ENCODE measurements at places on chromosomes 7 and 10.
A peak's percentile ranks its signal among the peaks of the same experiment; 100 is the strongest.

DNA sequence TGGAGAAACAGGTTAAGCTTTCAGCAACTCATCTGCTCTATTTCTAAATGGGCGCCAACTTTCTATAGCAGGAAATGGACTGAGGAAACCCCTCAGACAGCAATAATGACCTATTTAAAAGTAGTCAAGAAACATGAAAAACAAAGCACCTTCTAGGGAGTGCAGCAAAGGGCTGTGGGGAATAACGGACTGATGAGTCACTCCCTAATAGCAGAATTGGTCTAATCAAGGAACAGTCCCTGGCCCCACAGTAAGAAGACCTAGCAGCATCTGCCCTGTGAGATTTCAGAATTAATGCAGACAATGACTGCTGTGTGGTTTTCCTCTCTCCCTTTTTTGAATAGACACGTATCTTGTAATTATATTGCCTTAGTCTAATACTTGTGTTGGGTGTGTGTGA, 602.9 kb downstream of the IPMK start:
- DNase-seq = no peak

- no peak for DNase-seq
These were observed 45.1 kb upstream of the ADAM12 start for GRCh38 chr10:126433351-126433750.

GRCh38 chr10:33093362-33093761, 135.3 kb upstream of the ITGB1 start:
- DNase-seq = no peak

DNA sequence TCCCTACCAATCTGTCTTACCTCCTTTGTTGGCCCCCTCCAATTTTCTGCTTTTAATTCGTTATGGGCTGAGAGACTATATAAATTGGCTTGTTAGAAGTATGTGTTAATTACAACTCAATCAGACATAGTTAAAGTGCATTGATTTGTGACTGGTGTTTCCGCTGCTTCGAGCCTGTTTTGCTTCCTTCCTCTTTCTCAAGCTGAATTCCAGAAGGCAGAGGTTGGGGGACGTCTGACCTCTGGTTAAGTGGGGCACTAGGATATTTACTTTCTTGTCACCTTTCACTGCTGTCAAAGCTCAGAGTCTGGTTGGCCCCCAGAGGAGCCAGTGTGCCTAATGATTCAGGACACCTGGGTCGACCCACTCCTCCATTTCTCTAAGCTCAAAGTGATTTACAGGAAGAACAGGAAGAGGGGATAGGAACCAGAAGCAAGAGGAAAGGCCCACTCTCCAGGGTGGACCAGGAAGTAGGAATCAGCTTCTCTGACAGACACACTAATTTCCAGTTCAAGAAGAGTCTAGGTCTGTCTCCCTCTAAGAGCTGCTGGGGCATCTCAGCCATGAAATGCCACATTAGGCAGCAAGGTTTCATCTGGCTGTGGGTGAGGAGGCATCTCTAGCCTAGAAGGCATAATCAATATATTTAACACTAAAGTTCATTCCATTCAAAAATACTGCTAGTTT, 397.2 kb upstream of the NPVF start:
- DNase-seq = no peak

GRCh38 chr10:11548768-11549099, 62.7 kb downstream of the USP6NL start:
- no peak for DNase-seq

DNA sequence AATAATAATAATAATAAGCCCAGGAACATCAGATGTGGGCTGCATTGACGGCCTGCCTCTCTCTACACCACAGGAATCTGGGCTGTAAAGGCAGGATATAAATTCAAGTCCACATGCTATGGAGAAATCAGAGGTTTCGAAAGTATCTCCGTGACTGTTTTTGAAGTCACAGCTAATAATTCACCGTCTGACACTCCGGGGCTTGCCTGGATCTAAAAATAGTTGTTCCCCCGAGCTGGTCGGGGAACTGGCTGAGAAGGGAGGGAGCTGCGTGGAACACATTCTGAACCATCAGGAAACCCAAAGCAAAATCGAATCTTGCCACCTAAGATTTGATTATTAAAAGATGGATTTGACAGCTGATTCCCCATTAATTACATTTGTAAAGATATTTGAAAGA, 35.4 kb downstream of the KLF6 start:
- no peak for DNase-seq

DNA sequence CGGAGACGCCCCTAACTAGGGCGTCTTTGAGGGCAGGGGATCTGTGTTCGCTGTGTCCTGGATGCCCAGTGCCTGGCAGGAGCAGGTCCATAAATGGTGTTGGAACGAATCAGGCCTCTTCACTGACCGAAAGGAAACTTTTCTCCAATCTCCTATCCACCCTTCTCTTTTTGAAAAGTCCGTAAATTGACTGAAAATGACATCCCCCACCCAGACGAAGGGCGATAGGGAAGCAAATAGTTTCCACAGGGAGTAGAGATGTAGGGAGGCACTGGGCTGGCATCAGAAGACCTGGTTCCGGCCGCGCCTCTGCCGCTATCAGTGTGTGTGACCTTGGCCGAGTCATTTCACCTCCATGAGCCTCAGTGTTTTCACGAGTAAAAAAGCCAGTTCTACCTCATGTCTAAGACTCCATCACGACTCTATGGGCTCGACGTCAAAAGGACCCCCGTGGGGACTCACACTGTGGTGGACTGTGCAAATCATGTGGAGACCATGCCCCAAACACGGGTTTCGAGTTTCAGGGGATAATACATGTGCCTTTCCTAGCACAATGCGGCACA, 497 bp upstream of the RAB11FIP2 start:
- peak; percentile 14 for DNase-seq

DNA sequence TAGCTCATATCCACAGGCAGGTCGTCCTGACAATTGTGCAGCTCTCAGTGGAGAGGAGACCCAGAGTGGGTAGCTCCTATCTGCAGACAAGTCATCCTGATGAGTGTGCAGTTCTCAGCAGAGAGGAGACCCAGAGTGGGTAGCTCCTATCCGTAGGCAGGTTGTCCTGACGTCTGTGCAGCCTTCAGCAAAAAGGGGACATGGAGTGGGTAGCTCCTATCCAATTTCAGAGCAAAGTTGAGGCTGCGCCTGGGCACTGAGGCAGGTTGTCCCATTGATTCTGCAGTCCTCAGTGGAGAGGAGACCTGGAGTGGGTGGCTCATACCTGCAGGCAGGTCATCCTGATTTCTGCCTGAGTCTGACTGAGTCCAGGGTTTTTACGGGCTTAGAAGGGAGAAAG, 111.8 kb downstream of the HPSE2 start:
- no peak for DNase-seq

DNA sequence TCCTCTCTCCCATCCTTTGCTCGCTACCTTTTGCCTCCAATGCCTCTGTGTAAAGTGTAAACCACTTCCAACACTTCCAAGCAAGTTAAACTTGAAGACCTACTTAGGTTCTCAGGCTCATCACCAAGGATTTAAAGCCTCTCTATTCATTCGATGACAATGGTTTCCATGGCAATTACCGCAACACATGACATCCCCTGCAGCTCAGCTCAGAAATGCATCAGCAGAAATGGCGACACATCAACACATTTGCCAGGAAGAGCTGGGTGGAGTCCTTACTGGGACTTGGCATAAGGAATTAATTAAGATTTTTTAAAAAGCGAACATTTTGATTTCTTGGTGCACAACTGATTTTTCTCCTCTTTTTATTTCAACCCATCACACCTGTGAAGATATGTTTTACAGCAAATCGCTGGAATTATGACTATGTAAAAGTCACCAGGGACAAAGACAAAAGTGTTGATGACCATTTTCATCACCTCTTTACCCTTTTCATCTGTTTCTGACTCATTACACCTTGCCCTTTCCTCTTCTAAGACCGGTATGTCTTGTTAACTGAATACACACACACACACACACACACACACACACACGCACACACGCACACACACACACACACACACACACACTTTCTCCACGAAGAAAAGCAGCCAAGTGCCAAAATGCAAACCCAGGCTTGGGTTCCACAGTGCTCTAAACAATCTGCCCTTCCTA, 453.4 kb upstream of the CELF2 start:
- peak; percentile 70 for DNase-seq

DNA sequence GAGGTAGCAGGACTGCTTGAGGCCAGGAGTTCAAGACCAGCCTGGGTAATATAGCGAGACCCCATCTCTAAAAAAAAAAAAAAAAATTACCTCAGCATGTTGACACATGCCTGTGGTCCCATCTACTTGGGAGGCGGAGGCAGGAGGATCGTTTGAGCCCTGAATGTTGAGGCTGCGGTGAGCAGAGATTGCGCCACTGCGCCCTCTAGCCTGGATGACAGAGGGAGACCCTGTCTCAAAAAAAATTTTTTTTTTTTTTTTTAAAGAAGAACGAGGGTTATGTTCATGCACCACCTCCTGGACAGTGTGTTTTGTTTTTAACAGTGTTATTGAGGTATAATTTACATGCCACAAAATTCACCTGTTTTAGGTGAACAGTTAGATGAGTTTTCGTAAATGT, 51.1 kb upstream of the SEPHS1 start:
- no peak for DNase-seq

- no peak for DNase-seq
These were observed 153.7 kb upstream of the NPVF start for GRCh38 chr7:25381818-25382589.

- DNase-seq = no peak
These were observed 115.2 kb downstream of the RNLS start for GRCh38 chr10:88467835-88468485.

DNA sequence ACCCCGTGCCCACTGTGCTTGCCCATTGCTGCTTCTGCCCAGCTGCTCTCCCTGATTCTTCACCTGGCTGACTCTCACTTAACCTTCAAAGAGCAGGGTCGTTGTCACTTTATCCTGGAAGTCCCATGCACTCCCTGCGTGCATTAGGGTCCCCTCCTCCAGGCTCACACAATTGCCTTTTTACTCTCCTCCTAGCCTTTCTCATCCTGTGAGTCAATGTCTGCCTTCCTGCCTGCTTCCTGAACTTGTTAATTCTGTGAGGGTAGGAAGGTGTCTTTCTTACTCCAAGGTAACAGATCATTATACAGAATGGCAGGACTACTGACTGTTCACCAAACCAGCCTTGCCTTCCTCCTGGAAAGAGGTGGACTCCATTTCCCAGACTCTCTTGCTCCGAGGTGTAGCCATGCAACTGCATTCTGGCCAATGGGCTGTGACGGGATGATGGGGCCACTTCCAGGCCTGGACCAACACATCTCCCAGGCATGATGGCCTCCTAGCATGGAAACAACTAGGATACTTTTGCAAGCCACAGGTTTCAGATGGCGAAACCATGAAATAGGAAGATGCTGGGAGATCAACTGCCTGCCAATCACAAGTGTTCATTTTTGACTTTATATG, 54.7 kb downstream of the ARHGAP22 start:
- no peak for DNase-seq

- DNase-seq = no peak
These were observed 8.3 kb downstream of the EBF3 start for GRCh38 chr10:129955601-129956285.

GRCh38 chr10:50431133-50431532, 179.8 kb upstream of the ASAH2 start:
- DNase-seq = no peak

GRCh38 chr7:99365318-99366141, 9.0 kb upstream of the ARPC1B start:
- DNase-seq = no peak

Data from lower leg skin (tissue), 4 donors.